Right ventricle myocardium superior (tissue), 1 donor: ENCODE measurements at places on chromosomes 16 and 17. TPM values are rescaled to one million over a fixed set of nuclear protein-coding genes. Genes with fewer than 3 reads are reported as not detected.
A peak's percentile ranks its signal among the peaks of the same experiment; 100 is the strongest.

Gene ZNF750
- total RNA-seq: 0.13 TPM

Gene PPP1R27
- not detected for total RNA-seq

Gene RHOT2
- 81.9 TPM for total RNA-seq

Gene KRT32
- total RNA-seq: not detected

Gene MYL4
- total RNA-seq: 219 TPM

Gene CLEC18B
- total RNA-seq: 0.32 TPM

Gene ELMO3
- 0.54 TPM for total RNA-seq

Gene PPP1R1B
- total RNA-seq: 0.35 TPM

Gene TBC1D3C
- total RNA-seq: not detected

Gene HIC1
- total RNA-seq: 19.3 TPM

GRCh38 chr16:14097182-14097959, 26.3 kb downstream of the MRTFB start:
- DNase-seq: no peak

- peak; percentile 79 for DNase-seq
Observed at GRCh38 chr17:78172249-78173051, 4.1 kb downstream of the SYNGR2 start.

- no peak for DNase-seq
Observed at GRCh38 chr16:69924041-69924775, 26.9 kb upstream of the CLEC18A start.

- DNase-seq: no peak
Observed at GRCh38 chr17:19348806-19349205, 13.7 kb downstream of the B9D1 start.

- no peak for DNase-seq
Observed at GRCh38 chr17:80805032-80805751, 186.4 kb upstream of the CHMP6 start.

DNA sequence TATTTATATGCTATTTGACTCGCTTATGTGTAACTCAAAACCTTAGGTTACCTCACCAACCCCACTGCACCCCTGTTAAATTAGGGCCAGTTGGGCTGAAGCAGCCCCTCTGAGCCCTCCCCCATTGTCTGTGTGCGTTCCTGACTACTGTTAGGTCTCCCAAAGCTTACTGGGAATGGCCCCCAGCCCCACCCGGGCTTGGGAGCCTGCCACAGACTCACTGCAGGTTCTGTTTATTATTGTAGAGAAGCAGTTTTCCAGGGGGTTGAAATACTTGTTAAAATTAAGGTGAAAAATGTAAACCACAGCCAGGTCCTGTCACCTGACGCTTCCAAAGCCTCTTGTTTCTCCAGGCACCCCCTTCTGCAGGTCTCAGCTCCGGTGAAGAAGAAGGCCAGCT, 151.7 kb downstream of the FOXL1 start:
- DNase-seq: no peak

DNA sequence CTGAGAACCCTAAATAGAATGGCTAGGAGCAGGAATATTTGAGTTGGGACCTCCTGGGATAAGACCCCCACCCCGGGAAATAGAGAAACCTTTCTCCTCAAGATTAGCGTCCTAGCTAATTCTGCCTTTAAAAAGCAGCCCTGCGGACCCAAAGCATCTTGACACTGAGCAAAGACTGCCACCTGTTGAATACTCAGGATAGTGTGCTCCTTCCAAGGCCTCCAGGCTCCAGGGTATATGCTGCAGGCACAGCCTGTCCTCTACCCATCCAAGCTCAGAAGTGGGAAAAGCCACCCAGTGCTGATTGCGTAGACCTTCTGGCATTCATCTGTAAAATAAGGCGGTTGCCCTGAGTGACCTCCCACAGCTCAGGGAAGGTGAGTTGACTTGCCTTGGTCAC, 456.2 kb upstream of the DYNLRB2 start:
- no peak for DNase-seq

- DNase-seq: no peak
Observed at GRCh38 chr16:85921026-85921425, 22.1 kb downstream of the IRF8 start.

DNA sequence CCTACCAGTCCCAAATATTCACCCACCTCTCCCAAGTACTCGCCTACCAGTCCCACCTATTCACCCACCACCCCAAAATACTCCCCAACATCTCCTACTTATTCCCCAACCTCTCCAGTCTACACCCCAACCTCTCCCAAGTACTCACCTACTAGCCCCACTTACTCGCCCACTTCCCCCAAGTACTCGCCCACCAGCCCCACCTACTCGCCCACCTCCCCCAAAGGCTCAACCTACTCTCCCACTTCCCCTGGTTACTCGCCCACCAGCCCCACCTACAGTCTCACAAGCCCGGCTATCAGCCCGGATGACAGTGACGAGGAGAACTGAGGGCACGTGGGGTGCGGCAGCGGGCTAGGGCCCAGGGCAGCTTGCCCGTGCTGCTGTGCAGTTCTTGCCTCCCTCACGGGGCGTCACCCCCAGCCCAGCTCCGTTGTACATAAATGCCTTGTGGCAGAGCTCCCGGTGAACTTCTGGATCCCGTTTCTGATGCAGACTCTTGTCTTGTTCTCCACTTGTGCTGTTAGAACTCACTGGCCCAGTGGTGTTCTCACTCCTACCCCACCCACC, 29.8 kb downstream of the POLR2A start:
- no peak for DNase-seq

DNA sequence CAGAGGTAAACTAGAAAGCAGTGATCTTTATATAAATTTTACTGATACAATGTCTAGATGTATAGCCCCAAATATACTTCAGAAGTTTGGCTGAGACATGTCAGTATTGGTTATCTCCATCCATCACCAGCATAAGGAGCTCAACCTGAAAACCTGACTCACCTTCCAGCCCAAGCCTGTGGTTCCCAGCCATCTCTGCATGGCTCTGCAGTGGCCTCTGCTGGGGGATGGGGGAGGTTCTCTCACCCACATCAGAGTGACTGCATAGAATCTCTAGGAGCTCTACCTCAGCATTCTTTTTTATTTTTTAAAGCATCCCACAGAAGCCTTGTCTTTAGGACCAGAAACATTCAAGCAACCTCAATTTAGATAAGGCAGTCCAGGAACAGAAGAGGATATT, 27.3 kb downstream of the USP7 start:
- no peak for DNase-seq

GRCh38 chr17:64778240-64779097, 116.4 kb upstream of the SMURF2 start:
- no peak for DNase-seq

DNA sequence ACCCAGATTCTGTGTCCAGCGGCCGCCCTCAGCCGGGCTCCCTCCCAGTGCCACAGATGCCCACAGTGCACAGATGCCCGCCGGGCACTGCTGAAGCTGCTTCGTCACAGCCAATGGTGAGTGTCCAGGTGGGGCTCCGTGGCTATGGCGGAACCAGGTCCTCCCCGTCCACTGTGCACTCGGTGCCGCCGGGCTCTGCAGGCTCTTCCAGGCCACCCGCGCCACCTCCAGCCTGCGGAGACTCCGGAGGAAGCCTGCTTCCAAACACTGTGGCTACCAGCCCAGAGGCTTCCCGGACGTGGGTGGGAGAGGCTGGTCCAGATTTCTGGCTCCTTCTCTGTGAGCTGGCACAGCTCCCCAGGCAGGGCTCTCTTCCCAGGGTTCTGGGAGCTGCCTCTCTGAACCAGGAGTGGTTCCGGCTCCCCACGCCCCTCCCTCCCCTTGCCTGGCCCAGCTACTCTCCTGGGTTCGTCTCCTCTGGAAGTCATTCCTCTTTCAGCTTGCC, 2.8 kb upstream of the PYCR1 start:
- peak; percentile 89 for DNase-seq

- no peak for DNase-seq
Observed at GRCh38 chr17:72416054-72416675, 295.3 kb downstream of the SOX9 start.

DNA sequence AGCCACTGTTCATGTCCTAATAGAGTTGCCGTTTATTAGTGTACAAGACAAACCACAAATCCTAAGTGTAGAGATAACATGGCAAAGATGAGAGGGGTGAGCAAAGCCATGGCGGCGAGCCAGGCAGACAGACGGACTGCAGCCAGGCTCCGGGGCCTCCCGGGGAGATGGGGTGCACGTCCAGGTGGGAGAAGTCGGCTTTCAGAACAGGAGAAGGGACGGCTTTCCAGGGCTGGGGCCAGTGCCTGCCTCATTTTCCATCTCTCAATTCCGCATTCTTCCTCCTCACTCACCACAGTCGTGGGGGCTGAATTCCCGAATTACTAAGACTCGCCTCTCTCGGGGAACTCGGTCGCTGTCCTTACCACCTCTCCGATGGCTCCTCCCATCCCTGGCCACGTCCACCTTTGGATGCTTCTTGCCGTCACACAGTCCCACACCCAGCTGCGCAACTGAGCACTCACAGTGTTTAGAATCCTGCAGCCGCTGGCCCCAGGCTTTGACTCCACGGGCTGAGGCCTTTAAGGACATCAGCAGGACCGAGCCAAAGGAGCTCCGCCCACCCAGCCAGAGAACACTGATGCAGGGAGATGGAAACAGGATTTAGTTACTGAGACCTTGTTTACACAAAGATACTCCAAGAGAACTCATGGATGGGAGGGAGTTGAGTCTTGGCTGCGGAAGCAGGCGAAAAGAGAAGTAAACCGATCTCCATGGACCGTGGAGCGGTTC, 59.7 kb downstream of the RNF112 start:
- peak; percentile 88 for DNase-seq

GRCh38 chr16:23244122-23244521, 58.0 kb upstream of the SCNN1B start:
- no peak for DNase-seq

- no peak for DNase-seq
Observed at GRCh38 chr17:35023538-35023937, 40.0 kb downstream of the RFFL start.

GRCh38 chr16:86213437-86214205, 296.7 kb upstream of the FOXF1 start:
- DNase-seq: no peak

DNA sequence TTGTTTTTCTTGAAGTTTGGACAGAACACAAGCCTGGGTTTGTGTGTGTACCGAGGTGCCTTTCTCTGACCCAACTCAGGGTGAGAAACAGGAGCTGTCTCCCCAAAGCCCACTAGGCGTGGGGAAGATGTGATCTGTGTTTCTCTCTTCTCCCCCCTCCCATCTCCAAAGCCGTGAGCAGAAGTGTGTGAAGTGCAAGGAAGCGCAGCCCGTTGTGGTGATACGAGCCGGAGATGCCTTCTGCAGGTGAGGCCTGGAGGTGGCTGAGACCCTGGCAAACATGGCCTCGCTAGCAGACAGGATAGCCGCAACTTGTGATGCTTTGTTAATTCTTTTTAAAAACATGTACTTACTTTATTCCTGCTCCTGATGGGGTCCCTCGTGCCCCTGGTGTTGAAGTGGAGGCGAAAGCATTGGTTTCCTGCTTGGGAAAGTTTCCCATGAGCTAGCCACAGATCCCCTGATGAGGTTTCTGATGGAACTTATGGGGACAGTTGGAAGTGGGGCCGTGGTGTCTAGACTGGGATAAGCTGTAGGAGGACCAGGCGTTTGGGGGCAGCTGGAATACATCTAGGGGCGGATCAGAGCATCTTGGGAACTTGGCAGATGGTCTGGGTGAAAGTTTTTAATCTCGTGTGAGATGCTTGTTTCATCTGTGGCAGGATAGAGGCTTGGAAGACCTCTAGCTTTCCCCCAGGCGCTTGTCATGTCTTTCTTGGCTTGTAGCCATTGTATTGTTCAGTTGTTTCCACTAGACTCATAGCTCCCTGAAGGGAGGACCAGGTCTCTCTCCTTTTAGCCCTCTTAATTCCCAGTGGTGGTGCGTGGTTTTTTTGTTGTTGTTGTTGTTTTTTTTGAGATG, 893 bp downstream of the CTU2 start:
- DNase-seq: no peak

DNA sequence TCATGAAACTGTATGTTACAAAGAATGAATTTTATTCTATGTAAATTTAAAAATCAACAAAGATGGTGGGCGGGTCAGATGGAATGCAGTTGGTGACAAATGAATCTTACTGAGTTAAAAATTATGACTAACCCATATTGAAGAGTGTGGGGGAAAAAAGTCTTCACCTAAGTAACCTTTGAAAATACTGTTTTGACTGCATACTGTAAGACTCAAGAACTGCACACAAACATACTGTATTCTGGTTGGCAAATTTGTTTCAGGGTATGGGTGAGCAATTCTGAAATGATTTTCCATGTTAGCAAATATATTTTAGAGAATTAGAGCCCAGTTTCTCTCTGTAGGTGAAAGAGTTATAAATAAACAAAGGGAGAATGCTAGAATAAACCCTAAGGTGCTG, 153.7 kb upstream of the KCNJ18 start:
- DNase-seq: no peak

DNA sequence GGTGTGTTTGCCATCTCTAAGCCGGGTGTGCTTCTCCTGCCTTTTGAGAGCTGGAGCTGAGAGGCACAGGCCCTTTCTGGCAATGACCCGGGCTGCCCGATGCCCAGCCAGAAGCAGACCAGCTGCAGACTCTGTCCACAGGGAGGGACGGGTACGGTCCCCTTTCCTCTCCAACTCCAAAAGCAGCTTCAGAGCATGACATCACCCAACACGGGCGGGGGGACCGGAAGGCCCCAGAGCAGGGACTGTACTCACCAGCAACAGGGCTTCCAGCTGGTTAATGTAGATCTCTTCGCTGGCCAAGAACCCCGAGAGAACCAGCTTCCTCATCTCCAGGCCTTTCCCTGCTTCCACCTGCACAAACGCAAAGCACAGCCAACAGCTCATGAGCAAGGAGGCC, 79.4 kb downstream of the ABR start:
- DNase-seq: peak; percentile 67

GRCh38 chr17:3003296-3004149, 59.9 kb downstream of the OR1D5 start:
- peak; percentile 64 for DNase-seq

- DNase-seq: peak; percentile 64
Observed at GRCh38 chr16:71895679-71896365, 491 bp downstream of the IST1 start.

DNA sequence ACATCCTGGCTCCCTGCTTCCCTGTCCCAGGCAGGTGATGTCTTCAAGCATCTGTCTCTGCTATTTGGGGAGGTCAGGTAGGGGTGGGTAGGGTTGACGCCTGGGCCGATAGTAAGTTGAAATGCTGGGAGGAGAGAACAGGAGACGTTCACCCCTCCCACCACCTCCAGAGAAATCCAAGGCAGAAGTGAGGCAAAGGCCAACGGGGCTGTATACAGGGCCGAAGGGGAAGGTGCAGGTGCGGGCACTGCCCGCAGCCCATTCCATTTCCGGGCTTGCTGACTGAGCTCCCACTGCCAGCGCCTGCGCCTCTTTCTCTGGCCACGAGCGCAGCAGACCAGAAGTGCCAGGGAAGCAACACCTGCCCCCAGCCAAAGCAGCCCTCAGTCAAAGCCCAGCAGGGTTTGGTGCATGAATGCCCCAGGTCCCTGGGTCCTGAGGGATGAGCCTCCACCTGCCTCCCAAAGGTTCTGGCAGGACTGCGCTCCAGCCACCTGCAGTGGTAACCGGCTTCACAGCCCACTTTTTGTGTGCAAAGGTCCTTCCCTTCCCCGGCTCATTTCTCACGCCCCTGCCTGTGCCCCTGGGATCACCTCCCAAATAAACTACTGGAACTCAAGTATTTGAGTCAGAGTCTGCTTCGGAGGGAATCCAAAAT, 127.6 kb upstream of the TNRC6C start:
- DNase-seq: peak; percentile 31
